ENCODE measurements at places on chromosomes 4 and X.

DNA sequence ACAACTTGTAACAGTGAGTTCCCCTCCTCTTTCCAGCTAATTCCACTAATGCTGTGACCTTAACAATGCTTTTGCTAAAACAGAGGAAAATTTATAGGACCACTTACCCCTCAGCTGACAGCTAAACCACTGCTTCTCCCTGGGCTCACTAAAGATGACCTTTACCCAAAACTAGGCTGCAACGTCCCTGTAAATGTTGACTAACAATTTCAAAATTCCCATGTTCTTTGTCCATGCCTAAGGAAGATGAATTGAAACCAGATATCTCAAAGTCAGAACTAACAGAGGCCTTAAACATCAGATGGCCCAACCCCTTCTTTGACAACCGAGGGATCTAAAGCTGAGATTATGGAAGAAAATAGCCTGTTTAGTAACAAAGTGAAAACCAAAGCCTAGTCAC, 32.5 kb downstream of the AFAP1 start:
- DNase-seq, result no peak

DNA sequence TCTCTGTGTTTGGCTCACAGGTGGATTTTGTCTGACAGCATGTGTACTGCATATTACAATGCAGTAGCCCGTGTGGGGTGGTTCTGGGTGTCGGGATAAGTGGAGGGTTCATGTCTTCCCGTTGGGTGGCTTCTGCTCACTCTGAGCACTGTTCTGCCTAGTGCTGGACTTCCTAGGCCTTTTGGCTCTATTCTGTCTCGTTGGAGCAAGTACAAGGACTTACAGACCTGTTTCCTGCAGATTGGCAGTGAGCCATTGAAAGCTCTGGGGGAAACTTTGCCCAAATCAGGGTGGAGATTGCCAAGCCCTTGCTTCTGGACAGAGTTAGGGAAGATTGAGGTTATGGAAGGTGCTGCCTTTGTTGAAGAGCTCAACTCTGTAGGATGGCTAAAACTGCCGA, 91.1 kb upstream of the SLC4A4 start:
- DNase-seq, result no peak

DNA sequence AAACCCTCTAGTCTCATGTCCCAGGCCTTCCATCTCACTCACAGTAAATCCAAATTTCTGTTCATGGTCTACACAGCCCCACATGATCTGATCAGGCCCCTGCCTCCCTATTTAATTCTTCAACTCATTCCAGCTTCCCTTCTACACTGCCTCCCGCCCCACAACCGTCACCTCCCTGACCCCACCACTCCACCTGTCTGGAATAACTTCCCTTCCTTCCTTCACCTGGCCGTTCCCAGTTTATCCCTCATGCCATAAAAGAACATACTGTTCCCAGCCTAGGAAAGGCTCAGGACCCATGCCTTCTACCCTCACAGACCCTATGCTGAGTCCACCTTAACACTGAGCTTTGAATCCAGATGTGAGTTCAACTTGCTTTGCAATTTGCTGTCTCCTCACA, 6.8 kb upstream of the CD99L2 start:
- DNase-seq, result no peak

DNA sequence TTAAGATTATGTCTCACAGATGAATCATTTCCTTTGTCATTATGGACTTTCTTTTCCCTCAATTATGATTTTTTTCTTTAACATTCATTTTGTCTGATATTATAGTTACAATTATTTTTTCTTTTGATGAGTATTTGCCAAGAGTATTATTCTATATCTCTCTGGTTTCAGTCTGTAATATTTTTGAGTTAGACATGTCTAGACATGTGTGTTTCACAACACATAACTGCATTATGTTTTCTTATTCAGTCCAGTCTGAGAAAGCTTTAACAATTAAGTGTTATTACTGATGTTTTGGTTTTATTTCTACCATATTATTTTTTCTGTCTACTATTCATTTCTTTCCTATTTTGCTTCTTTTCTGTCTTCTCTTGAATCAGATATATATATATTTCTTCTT, 108.3 kb upstream of the MID1IP1 start:
- DNase-seq, result no peak

DNA sequence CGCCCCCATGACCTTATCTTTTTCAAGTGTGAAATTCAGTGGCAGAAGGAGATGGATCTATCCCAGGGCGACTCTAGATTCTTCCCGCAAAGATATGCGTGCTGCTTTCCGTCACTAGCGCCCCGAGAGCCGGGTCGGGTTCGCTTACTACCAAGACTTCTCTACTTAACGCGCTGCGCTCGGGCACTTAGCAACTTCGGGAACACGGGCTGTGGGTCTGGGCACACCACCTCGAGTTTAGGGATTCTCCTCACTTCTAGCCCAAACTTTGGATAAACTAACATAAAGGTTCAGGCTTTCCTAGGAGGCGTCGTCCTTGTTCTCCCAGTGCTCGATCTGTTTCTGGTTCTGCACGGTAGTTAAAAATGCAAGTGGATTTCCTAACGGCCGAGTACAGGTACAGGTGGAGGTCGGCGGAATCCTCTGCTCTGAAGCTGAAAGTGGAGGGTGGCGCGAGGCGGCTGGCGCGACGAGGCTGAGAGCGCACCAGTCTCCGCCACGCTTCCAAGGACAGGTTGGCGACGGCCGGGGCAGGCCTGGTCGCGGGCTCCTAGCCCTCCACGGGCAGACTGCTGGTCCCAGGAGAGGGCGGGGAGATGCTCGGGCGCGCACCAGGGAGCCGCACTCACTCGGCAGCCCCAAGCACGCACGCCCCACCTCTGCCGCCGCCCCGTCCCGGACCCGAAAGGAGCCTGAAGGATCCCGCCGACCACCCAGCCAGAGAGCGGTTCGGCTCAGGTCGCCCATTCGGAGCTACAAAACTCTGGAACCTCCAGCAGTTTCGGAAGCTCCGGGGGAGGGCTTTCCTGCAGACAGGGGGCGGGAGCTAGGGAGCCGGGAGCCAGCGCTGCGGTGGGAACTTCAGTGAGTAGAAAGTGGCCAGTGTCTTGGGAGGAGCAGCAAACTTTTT, 100.8 kb upstream of the TENM3 start:
- DNase-seq, result no peak

DNA sequence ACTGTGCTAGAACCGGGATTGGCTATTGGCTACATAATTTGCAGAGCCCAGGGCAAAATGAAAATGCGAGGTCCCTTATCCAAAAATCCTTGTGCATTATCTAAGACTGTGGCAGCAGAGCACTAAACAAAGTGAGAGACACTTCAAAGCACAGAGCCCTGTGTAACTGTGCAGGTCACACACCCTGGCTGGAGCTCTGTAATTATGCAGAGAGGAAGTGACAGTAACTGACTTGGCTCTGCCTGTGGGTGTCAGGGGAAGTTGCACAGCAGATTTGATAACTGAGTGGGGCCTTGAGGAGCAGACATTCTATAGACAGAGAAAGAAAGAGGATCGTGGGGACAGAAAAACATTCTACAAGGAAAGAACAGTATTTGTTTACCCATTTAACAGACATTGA, 173.5 kb upstream of the FMR1 start:
- DNase-seq, result no peak

DNA sequence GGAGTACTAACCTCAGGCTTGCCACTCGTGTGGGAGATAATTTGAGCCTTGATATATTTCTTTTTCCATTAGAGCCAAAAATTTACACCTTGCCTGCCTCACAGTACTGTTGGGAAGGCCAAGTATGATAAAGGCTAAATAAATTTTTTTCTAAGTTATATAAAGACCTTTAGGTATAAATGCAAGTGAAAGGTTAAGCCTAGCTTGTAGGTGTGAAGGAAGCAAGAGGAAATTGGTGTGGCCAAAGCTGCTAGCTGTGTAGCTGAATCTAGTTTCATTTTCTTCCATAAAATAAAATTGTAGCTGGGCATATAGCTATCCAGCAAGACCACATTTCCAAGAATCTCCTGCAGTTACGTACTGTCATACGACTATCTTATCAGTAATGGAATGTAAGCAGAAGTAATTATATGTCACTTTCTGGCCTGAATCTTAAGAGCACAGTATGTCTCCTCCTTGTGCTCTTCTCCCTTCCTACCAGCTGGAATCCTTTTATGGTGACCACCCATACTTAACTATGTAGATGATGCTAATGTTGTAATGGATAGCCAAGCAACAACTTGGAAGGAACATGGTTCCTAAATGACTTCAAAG, 14.3 kb upstream of the GABRE start:
- no peak for DNase-seq

GRCh38 chr4:54233697-54234496, 4.8 kb downstream of the PDGFRA start:
- DNase-seq, result peak; percentile 76

DNA sequence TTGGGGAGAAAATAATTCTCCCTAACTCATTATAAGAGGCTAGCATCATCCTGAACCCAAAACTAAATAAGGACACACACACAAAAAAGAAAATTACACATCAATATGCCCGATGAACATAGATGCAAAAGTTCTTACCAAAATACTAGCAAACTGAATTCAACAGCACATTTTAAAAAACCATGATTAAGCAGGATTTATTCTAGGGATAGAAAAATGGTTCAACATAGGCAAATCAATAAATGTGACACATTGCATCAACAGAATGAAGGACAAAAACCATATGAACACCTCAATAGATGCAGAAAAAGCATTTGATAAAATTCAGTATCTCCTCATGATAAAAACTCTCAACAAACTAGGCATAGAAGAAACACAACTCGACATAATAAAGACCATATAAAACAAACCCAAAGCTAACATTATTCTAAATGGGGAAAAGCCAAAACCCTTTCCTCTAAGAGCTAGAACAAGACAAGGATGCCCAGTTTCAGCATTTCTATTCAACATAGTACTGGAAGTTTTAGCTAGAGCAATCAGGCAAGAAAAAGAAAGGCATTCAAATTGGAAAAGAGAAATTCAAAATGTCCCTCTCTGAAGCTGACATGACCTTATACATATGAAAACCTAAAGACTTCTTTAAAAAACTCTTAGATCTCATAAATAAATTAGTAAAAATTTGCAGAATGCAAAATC, 200.9 kb downstream of the NKX6-1 start:
- no peak for DNase-seq

GRCh38 chr4:143372093-143372915, 35.6 kb downstream of the GAB1 start:
- no peak for DNase-seq

DNA sequence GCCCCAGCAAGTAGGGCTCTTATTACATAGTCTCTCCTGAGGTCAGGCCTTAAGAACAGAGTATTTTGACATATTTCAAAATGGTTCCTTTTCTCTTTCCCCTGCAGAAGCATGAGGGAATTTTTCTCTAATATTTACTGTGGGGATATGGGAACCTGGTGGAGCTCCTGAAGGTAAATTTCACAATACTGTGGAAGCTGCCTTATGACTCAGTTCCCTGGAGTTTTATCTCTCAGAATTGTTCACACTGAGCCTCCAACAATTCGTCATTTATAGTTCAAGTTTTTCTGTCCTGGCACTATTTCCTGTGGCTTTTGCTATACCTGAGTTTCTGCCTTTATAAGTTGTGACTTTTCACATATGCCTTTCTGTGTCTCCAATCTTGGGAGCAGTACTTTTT, 607.2 kb upstream of the NDST4 start:
- DNase-seq, result no peak

DNA sequence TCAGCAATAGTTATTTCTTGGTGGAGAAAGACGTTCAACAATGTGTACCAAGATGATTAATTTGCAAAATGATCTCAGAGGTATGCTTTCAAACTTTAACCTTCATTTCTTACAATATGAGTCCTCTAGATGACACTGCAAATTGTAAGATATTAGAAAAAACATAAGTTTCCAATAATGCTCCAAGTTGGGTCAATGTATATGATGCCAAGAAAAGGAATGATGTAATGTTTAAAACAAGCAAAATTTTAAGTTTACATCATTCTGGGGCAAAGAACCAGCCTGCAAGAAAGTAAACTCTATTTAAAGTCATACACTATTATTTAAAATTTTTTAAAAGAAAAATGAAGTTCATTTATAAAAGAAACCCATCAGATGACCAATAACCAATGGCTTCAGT, 56.1 kb downstream of the PRSS12 start:
- DNase-seq, result no peak

All from BE2C (cell line).